ENCODE measurements at places on chromosomes 11 and 22. TPM values are rescaled to one million over a fixed set of nuclear protein-coding genes. Genes with fewer than 3 reads are reported as not detected.

- H3K27me3 ChIP-seq = no peaks in the 10 kb centered on the region
- peak; percentile 14 for DNase-seq
- no peaks in the 10 kb centered on the region for H3K36me3 ChIP-seq
- H3K4me1 ChIP-seq = peaks cover 10% of the 10 kb centered on the region
- no peak overlapping the region for H3K4me3 ChIP-seq
- H3K27ac ChIP-seq = no peak overlapping the region
These were observed 35.0 kb upstream of the MPEG1 start for GRCh38 chr11:59247531-59248227.

GRCh38 chr11:130244848-130245247, 69.9 kb downstream of the ZBTB44 start:
- H3K4me1 ChIP-seq = no peaks in the 10 kb centered on the region
- no peak overlapping the region for H3K27ac ChIP-seq
- no peak for DNase-seq
- H3K27me3 ChIP-seq = no peaks in the 10 kb centered on the region

DNA sequence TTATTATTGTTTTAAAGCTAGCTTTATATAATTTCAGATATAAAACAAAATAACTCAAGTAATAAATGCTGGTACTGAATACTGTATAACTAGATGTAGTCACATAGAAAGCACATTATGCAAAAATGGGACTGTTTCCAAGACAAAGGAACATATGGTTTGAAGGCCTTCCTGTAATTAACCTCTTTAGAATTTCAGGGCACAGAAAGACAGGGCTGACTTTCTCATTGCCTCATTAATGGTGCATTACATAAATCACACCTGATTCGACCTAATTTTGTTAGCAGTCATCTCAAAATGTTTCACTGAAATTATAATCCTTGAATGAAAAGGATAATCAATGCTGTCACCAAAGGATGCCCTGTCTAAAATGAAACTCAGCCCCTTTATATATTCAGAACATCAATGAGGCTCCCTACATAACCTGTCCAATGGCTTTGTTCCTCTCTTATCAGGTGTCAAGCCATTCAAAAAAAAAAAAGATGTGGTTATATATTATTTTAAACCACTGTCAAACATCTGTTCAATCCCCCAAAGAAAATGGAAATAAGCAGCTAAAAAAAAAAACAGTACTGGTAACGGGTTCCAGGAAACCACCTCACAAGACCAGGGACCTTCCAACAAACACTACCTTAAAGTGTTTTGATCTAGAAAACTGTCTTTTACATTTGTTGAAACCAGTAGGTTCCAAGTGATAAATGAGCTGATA, 77.4 kb downstream of the FAM168A start:
- H3K36me3 ChIP-seq = no peaks in the 10 kb centered on the region
- no peak overlapping the region for H3K4me3 ChIP-seq
- H3K27me3 ChIP-seq = no peaks in the 10 kb centered on the region
- H3K27ac ChIP-seq = no peak overlapping the region

DNA sequence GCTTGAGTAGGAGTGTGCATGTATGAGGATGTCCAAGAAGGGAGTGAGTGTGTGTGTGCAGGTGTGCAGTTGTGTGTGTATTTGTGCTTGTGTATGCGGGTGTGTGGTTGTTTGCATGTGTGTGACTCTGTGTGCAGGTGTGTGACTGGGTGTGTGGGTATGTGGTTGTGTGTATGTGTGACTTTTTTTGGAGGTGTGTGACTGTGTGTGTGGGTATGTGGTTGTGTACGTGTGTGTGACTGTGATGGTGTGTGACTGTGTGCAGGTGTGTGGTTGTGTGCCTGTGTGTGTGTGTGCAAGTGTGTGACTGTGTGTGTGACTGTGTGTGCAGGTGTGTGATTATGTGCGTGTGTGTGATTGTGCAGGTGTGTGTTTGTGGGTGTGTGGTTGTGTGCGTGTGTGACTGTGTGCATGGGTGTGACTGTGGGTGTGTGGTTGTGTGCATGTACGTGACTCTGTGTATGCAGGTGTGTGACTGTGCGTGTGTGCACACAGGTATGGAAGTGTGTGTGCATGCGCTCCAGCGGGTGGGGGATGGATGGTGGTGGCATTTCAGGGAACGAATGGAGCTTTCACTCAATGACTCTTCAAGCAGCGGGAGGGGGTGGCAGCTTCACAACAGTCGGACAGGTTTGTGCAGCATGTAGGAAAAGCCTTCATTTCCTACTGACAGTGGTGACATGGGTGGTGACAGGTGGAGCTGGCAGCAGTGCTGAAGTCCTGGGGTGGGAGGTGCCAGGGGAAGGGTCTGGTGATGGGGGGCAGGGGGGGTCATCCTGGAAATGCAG, 47.6 kb downstream of the CACNA1I start:
- no peaks in the 10 kb centered on the region for H3K36me3 ChIP-seq
- H3K4me3 ChIP-seq = no peak overlapping the region
- no peak overlapping the region for H3K27ac ChIP-seq
- no peaks in the 10 kb centered on the region for H3K27me3 ChIP-seq

GRCh38 chr11:117230286-117230961, 1.4 kb downstream of the PCSK7 start:
- peak overlapping the region; percentile 96 for H3K4me3 ChIP-seq
- peaks cover 54% of the 10 kb centered on the region for H3K36me3 ChIP-seq
- peak; percentile 61 for DNase-seq
- H3K27ac ChIP-seq = peak overlapping the region; percentile 97

The LBHD1 gene
- 13.8 TPM for total RNA-seq

The TSGA10IP gene
- total RNA-seq = not detected

The VSIG10L2 gene
- not detected for total RNA-seq

Measured in naive thymus-derived CD4-positive, alpha-beta T cell (primary cell).